ENCODE measurements at places on chromosomes 7 and 10.

DNA sequence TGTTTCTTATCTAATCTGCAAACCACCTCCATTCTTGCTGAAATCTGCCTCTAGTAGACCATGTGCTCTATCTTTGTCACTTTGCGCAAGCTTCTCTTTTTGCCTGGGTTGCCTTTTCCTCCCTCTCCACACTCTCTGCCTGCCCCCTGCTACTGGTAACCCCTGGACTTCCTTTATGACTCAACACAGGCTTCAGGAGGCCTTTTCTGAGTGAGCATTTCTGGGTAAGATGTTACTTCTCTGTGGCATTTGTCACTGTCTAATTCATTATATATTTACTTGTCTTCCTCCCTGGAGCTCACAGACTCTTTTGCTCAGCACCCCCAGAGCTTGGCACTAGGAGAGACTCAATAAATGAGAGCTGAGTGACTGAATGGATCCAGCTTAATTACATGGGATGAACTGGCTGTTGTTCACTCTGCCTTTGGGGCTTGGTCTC lies 8.4 kb downstream of the GOLGA7B start:
- no peak for DNase-seq

- no peak for DNase-seq
Measured at GRCh38 chr7:108452707-108453106, 3.5 kb downstream of the NRCAM start.

DNA sequence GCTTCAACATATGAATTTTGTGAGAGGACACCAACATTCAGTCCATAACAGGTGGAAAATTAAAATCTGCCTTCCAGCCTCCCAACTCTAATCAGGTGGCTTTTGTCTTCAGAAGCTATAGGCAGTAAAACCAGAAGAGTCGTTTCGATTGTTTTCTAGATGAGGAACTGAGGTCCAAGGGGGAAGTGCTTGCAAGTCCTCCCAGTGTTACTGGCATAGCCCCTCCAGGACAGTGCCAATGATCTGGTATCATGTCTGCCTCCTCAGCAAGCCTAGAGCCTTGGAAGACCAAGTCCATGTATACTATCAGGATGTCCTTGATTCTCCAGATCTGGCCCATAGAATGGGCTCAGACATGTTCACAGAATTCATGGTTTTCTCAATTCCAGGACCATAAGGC lies 16.9 kb downstream of the CYP26A1 start:
- DNase-seq, result no peak

GRCh38 chr10:20622531-20623211 lies 274.4 kb downstream of the NEBL start:
- DNase-seq, result no peak

- peak; percentile 18 for DNase-seq
Measured at GRCh38 chr7:87564296-87564963, 36.3 kb downstream of the ABCB1 start.

- no peak for DNase-seq
Measured at GRCh38 chr10:88033385-88033784, 170.0 kb downstream of the PTEN start.

GRCh38 chr10:110115784-110116520 lies 91.5 kb upstream of the MXI1 start:
- DNase-seq, result no peak

DNA sequence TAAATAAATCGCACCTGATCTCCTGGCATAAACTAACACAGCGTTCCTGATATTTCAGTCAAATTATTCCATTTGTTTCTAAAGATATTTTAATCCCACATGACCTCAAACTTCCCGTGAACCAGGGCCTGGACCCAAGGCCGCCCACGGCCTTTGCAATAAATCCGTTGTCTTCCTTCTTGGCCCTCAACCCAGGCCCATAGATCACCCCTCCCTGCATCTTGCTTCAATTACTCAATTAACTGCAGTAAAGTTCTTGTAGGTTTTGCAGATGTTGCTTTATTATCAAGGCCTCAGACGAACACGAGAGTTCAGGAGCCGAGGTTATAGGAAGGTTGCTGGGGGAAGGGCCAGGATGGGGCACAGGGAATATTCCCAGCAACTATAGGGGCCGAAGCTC lies 249.4 kb downstream of the RAB11FIP2 start:
- DNase-seq, result no peak

- no peak for DNase-seq
Measured at GRCh38 chr10:124109261-124109660, 15.9 kb upstream of the CHST15 start.

DNA sequence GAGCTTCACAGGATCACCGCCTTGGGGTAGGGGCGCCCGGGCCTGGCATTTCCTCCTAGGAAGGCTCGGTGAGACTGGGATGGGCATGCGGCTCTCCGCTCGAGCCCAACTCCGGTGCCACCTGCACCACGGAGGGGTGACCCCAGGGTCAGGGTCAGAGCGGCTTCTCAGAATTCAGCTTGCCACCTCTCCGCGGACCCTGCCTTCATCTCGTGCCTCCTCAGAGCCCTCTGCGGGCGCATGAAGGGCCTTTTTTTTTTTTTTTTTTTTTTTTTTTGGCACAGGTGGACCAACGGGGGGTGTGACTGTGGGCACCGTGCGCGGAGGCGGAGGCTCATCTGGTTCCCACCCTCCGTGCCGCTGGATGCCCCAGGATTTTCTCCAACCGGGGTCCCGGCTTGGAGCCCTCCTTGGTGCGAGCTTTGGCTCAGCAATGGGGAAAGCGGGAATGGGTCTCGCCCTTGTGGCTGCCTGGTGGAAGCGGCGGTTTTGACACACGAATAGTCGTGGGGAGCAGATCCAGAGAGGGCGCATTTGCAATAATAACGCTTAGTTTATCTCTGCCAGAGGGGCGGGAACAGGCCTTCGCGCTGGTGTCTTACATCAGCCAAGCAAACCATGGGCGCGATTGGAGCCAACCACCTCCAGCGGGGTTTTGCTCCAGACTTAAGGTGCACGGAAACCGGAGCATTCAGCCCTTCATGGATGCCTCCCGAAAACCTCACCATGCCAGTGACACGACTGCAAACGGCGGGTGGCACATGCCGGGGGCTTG lies 5.0 kb upstream of the TNRC18 start:
- DNase-seq, result no peak

- DNase-seq, result no peak
Measured at GRCh38 chr10:28801247-28801646, 123.9 kb downstream of the BAMBI start.

- no peak for DNase-seq
Measured at GRCh38 chr7:148813890-148814289, 70.2 kb downstream of the EZH2 start.

- DNase-seq, result no peak
Measured at GRCh38 chr7:128259131-128260061, 18.3 kb downstream of the LEP start.

GRCh38 chr7:4434306-4434705 lies 247.8 kb upstream of the FOXK1 start:
- DNase-seq, result no peak

DNA sequence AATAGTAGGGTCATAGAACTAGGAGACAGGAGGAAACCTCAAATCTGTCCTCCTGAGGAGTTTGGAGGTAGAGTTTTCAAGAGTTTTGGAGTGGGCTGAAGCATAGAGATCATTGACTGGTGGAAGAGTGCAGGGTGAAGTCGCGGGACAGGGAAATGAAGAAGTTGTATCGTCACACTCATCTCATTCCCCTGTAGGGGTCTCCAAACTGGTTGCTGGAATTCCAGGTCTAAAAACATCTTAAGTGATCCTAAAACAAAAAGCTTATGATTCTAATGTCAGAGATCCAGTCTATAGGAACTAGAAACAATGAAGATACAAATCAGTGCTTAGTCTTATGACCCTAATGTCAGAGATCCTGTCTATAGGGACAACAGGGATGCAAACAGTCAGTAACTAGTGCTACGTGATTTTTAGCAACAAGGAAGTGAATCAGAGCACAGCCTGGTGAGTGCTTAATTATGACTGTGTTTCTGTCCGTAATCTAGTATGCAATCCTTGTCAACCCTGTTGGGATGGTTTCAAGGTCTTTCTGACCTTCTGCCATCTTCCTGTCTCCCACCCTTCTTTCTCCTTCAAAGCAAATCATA lies 139.4 kb downstream of the SKIDA1 start:
- no peak for DNase-seq

DNA sequence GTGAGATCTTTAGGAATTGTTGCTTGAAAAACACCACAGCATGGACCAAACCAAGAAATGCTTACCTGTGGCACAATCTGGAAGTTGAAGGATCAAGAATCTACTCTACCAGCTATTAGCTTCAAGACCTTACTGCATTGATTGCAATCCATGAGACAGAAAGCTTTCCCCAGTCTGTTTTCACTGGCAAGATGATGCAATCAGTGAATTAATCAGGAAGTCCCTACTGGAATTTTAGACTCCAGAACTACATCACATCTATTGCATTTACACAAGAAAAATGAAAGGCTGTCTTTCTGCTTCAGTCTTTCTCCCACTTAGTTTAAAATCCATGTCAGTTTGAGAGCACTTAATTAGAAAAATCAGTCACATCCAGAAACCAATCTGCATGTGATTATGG lies 191.7 kb downstream of the TFEC start:
- no peak for DNase-seq

DNA sequence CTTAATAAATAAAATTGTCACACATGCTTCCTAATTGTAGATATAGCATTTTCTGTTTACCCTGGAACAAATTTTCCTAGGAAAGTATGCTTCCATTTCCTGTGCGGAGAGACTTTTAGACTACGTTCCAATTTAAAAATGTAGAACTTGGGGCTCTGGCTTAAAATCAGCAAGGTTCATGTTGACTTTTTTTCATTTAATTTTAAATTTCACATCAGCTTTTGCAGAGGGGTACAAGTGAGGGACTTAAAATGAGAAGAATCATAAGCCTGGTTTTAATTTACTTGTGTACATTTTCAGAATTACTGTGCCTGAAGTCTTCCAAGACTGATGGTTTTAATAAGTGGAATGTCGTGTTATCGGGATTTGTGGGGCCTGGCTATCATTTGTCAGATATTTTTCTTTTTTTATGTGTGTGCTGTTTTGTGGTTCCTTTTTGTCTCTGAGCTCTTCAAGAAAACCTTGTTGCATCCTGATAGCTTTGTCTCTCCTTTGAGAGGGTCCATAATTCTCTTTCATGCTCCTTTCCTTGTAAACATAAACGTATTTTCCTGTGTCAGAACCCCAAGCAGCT lies 8.8 kb upstream of the ATRNL1 start:
- DNase-seq, result no peak

GRCh38 chr10:4028027-4028471 lies 243.0 kb upstream of the KLF6 start:
- DNase-seq, result no peak

DNA sequence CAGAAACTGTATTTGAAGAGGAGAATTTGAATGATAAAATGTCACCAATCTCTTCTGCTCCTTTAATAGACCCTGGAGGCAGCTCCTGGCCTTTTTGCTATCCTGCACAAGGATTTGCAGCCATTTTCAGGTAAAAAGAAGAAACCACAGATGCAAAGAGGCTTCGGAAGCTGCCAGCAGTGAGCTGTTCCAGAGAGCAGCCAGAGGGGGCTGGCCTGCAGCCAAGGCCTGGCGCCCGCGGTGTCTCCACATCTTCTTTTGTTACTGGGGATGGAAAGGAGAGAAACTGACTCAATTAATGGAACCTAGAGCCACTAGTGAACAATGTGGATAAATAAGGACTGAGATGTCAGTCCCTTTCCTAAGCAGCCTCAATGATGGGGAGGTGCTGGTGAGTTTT lies 23.9 kb upstream of the GPR26 start:
- no peak for DNase-seq

DNA sequence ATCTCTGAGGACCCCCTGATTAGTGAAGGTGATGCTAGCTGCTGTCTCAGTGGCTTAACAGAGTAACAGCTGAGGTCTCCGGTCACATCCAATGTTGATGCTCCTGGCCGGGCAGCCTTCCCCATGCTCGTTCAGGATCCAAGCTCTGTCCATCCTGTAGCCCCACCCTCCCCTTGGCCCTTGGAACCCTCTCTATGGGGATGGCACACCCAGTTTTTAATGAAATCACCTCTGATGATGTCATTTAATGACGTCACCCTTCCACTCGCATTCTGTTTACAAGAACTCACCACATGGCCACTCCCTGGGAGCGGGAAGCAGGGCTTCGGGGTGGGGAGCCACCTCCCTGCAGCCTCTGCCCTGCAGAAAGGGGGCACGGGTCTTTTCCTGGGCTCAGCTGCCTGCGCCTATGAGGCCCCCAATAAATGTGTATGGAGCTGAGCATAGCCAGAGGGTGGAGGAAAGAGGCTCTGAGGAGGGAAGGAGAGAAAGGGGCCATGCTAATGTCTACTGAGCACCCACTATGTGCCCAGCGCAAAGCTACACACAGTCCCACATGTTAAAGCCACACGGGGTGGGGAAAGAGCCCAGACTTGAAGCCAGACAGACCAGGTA lies 95.5 kb downstream of the OAT start:
- no peak for DNase-seq

GRCh38 chr10:100823194-100823593 lies 77.8 kb downstream of the PAX2 start:
- DNase-seq, result no peak

- DNase-seq, result no peak
Measured at GRCh38 chr10:113162960-113163359, 212.9 kb downstream of the TCF7L2 start.

DNA sequence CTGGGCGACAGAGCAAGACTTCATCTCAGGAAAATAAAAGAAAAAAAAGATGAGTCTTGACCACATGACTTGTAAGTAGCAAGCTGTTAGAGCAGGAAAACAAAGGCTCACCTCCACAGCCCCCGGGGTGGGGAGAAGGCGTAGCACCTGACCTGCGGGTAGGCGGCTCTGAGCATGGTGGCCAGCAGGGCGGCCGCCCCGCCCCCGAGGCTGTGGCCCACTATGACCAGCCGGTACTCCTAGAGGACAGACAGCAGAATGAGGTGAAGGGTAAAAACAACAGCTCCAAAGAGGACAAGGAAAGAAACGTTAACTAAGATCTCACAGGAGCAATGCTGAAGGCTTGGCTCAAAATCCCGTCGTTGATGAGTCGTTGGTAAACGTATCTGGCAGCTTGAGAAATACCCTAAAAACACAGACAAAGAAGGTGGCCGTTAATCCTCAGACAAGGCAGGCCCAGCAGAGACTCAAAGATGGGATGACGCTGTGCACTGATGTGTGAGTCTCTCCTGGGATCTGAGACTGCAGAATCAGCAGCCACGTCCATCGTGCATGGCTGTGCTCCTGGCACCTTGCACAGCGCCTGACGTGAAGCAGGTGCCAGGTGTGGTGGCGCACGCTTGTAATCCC lies 31.1 kb downstream of the DAGLB start:
- DNase-seq, result no peak

- DNase-seq, result no peak
Measured at GRCh38 chr7:24419511-24419910, 135.5 kb downstream of the NPY start.

All from CD4-positive, alpha-beta T cell treated with Interleukin-6 at 100 ng/mL for 8 hours (primary cell).